Right lobe of liver (tissue), 6 donors: ENCODE measurements at places on chromosomes 4 and X.

DNA sequence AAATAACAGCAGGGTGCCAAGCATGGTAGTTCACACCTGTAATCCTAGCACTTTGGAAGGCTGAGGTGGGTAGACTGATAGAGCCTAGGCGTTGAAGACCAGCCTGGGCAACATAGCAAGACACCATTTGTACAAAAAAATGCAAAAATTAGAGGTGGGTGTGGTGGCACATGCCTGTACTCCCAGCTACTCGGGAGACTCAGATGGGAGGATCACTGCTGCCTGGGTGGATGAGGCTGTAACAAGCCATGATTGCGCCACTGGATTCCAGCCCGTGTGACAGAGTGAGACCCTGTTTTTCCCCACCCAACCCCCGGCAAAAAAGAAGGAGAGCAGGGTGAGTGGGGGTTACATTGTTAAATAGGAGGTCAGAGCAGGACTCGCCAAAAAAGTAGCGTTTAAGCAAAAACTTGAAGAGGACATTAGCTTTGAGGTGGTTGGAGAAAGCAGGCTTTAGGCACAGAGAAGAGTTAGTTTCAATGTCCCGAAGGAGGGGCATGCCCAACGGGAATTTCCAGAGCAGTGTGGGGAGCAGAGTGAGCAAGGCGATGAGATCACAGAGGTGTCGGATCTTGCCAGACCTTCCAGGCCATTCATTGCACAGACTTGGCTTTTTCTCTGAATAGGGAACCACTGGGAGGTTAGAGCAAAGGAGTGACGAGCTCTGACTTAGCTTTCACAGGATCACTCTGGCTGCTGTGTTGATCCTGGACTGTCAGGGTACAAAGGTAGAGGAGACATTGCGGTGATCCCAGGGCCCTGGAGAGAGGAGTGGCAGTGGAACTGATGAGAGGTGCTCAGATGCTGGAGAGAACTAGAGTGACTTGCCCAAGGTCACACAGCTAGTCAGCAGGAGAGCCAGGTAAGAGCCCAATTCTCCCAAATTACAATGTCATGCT lies 70.6 kb downstream of the TRAPPC11 start:
- no peak for DNase-seq

DNA sequence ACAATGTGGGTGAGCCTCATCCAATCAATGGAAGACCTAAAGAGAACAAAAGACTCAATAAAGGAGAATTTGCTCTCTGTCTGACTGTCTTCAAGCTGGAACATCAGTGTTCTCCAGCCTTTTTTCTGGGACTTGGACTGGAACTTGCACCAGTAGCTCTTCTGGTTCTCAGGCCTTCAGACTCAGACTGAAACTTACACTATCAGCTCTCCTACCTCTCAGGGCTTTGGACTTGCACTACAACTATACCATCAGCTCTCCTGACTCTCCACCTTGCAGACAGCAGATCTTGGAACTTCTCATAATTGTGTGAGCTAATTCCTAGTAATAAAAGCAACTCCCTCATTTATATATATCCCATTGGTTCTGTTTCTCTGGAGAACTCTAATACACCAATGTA lies 185.9 kb downstream of the SMIM20 start:
- no peak for DNase-seq

DNA sequence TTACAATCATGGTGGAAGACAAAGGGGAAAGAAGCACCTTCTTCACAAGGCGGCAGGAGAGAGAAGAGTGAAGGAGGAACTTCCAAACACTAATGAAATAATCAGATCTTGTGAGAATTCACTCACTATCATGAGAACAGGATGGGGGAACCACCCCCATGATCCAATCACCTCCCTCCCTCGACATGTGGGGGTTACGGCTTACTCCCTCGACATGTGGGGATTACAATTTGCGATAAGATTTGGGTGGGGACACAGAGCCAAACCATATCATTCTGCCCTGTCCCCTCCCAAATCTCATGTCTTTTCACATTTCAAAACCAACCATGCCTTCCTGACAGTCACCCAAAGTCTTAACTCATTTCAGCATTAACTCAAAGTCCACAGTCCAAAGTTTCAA lies 88.7 kb upstream of the PGRMC2 start:
- DNase-seq: no peak

GRCh38 chr4:173014836-173015235 lies 153.8 kb upstream of the GALNT7 start:
- no peak for DNase-seq

GRCh38 chrX:35809781-35810180 lies 11.6 kb downstream of the MAGEB16 start:
- no peak for DNase-seq

DNA sequence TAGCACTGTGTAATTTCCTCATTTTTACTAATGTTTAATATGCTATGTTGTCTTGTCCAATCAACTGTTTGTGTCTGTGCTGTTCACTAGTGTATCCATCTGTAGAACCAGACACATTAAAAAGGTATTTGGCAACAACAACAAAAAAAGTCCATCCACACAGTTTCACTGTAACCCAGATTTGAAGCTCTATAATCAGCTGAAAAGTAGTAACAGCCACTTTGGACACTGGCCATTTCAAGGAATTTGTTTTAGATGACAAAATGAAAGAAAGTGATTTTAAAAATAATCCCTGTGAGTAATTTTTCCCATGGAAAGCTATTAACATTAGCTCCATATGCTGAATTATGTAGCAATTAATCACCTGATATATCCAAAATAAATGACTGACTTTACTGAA lies 2.2 kb upstream of the FBXL5 start:
- DNase-seq: no peak

DNA sequence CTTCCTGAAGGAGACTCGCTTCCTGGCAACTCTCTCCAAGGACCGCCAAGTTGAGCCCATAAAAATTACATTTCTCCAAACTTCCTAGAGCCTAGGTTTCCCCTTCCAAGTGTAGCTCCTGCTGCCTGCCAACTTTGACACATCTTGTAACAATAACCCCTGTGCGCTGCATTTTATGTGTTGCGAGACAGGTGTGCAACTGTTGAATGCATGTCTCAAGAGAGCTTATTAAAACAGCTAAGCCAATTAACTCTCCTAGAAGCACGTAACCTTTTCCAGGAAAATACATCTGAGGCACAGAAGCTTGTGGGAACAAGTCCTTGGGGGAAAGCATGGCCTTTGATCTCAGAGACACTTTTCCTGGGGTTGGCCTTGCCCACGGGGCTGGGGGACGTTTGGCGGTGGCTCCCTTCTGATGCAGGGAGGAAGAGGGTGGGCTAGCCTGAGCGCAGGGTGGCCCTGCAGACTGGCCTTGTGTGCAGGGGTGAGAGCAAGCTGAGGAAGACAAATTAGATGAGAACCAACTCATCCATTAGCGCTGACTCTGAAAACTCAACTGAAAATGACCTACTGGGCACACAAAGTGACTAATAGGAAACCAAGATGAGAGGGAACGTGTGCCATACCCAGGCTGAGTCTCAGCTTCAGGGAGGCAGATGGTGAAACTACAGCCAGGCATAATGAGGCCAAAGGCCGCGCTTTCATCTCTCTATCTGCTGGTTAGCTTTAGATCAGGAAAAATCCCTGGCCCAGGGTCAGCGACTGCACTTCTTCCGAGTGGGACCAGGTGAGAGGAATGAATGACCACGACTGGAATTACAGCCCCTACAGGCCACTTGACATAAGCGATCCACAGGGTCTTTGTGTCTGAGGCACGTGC lies 75.3 kb downstream of the ENPP6 start:
- DNase-seq: no peak

- DNase-seq: no peak
Measured at GRCh38 chrX:50003467-50003866, 81.1 kb downstream of the CLCN5 start.

GRCh38 chr4:87050596-87050995 lies 115.8 kb downstream of the AFF1 start:
- DNase-seq: no peak

GRCh38 chr4:1044469-1045192 lies 33.2 kb downstream of the FGFRL1 start:
- DNase-seq: peak; percentile 13

- no peak for DNase-seq
Measured at GRCh38 chrX:98717970-98718369, 1692.1 kb downstream of the PCDH19 start.

DNA sequence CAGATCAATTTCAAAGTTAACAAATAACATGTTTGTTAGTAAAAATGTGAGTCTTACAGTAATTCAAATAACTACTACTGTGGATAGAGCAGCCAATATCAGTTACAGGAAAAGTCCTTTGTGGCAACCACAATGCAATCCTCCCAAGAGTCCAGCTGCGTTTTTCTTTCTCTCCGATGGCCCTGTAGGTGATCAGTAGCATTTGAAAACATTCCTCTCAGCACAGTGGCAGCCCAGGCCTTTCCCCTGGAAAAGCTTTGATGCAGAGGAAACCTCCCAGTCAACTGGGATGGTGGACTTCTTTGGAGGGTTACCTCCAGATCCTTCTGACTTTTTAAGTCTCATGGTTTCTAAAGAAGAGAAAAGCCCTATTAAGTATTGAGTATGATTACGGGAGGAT lies 18.0 kb upstream of the PDZD4 start:
- no peak for DNase-seq

- peak; percentile 50 for DNase-seq
Measured at GRCh38 chrX:153775293-153776119, 5.3 kb upstream of the SRPK3 start.

DNA sequence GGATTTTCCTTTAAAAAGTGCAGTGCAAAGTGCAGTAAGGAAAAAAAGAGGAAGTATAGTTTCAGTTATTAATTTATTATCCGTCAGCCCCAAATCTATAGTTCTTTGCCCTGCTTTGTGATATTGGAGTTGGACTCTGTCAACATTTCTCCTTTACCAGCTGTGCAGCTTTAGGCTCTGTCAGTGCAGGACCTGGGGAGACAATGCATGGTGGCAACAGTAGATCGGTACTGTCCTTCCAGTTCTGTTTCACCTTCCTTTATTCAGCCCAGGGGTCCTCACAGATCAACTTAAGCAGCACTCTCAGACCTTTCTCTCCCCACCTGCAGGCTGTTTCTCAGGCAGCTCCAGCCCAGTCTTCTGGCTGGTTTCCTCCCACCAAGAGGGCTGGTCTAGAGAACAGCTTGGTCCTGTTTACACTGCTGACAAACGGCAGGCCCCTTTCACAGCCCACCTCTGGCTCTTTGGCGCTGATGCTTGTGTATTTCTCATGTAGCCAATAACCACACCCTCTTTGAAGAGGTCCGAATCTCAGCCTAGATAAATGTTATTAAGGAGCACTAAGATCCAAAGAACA lies 71.6 kb downstream of the MCUB start:
- DNase-seq: no peak

DNA sequence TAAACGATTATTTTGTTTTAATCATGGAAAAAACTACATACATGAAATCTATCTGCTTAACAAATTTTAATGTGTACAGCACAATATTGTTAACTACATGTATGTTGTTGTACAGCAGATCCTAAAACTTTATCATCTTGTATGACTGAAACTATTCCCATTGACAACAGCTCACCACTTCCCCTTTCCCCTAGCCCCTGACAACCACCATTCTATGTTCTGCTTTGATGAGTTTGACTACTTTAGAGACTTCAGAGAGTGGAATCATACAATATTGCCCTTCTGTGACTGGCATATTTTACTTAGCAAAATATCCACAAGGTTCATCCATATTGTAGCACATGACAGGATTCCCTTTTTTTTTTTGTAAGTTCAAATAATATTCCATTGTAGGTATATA lies 185.9 kb downstream of the CFAP299 start:
- DNase-seq: no peak

GRCh38 chrX:123756320-123756719 lies 23.5 kb upstream of the THOC2 start:
- DNase-seq: no peak

DNA sequence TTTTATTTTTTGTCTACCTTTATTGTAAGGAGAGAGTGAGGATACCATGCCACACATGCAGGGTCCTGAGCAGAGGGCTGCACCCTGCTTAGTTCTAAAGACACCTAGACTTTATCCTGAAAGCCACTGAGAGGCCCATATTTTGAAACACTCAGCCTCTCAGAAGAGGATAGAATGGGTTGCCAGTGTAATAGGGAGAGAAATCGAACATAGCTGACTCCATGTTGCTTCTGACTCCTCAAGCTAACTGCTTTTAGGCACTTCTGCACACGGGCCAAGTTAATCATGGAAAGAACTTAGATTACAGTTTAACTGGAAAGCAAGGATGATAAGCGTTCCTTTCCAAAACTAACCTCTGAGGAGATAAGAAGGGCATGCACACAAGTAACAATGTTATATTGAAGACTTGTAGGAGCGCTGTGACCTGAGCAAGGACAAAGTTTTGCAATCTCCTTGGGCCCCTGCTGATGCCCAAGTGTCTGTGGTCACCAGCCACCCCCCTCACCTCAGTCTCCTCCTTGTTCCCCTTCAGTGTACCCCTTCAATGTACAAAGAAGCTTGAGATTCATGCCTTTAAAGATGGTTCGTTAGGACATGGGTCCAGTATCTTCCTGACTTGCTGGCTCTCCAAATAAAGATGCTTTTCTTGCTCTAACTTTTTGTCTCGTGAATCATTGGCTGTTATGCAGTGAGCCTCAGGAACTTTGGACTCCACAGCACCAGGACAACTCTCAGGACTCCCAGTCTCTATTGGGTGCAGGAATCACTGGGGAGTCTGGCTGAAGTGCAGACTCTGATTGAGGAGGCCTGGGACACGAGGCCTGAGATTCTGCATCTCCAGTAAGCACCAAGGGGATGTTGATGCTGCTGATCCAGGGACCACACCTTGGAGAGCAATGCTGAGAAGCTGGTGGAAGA lies 25.4 kb upstream of the CD99 start:
- DNase-seq: no peak

GRCh38 chrX:13662355-13662791 lies 9.4 kb downstream of the TCEANC start:
- DNase-seq: no peak

- no peak for DNase-seq
Measured at GRCh38 chrX:154040307-154040756, 20.6 kb upstream of the IRAK1 start.

DNA sequence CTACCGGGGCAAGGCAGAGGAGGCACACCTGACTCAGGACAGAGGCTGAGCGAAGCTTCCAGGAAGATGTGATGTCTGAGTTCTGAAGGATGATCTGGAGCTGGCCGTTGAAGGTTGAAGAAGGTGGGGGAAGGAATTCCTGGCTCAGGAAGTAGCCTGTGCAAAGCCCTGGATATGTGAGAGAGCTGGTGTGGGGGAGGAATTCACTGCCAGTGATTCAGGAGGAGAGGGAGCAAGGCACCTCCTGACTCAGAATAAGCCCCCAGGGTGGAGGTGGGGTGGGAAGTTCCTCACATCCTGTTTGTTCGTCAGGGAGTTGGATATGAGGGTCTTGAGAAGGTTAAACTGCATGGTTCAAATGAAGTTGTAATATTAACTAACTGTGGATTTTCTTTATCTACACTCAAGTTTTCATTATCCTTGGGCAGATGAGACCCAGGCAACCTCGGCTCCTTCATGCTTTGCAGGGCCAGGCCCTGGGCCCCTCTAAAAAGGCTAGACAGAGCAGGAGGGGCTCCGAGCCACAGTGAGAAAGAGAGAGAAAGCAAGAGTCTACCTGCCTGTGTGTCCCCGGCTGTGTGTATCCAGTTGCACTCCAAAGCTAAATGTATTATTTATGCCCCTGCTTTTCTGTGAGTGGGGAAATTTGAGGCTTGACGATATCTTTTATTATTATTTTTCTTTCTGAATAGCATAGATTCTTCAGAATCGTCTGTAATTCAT lies 7.1 kb downstream of the NHSL2 start:
- DNase-seq: no peak
